ENCODE measurements at places on chromosomes 4 and X.
A peak's percentile ranks its signal among the peaks of the same experiment; 100 is the strongest.

- DNase-seq, result no peak
Measured at GRCh38 chr4:182492423-182492822, 249.2 kb downstream of the TENM3 start.

DNA sequence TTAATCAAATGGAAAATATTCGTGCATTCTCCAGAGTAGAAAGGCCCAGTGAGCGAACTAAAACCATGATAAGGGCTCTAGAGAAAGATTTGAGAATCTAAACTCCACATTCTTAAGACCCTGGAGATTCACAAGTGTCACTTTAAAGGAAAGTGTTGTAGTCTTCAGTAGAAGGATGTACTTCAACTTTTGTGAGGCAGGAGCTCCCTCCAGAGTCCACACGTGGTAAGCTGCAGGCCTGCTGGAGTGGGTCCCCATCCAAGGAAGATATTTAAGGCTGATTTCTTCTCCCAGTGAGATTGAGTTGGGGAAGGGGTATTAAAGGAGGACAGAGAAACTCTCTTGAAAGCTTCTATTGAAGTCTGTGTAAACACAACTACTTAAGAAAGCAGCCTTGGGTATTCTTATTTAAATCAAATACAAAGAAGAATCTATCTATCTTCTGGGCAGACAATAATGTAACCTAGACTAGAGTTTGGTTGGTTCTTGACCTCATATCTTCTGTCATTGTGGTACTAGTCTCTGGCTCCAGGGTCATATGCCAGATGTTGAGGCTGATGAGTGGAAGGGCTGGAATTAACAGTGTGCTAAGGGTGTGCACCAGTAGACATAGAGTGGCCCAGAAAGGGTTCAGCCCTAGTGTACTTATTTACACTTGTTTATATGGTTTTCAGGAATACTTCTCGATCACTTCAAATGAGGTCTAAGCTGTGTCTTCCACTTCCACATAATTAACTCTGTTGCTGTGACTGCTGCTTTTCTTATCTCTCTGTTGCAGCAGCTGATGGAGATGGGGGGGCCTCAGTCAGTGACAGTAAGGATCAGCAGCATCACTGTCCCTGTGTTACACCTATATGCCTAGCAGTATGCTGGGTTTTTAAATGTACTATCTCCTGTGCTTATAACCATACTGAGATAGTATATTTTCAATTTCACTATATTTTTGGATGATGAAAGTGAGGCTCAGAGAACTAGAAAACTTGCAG is 76.1 kb downstream of the HMGB2 start:
- peak; percentile 81 for DNase-seq

GRCh38 chr4:113901994-113902787 is 77.3 kb downstream of the ARSJ start:
- DNase-seq, result no peak

DNA sequence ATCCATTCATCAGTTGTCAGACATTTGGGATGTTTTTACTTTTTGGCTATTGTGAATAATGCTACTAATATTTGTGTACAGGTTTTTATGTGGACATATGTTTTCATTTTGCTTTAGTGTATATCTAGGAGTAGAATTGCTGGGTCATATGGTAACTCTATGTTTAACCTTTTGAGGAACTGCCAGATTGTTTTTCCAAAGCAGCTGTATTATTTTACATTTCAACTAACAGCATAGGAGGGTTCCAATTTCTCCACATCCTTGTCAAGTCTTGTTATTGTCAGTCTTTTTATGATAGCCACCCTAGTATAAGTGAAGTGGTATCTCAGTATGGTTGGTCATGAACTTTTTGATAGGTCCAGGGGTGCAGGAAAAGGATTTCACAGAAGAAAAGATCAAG is 114.5 kb upstream of the FAM9C start:
- DNase-seq, result no peak

DNA sequence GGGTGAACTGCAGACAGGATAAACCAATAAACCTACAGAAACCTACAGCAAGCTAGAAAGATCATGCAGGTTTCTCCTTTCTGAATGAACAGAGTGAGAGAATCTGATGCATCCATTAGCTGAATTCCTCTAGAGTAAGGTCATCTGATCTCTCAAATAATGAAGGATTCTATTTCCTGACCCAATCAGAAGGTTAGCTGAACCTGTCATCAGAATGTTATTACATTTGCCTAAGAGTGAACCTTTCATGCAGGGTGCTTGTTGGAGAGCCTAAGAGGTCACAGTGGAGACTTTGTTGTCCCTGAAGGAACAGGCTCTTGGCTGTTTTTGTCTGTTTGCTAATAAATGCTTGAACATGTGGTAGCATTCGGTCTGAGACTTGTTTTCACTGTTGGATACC is 24.0 kb downstream of the MEPE start:
- no peak for DNase-seq

- no peak for DNase-seq
Measured at GRCh38 chrX:56974408-56974807, 20.9 kb downstream of the SPIN3 start.

DNA sequence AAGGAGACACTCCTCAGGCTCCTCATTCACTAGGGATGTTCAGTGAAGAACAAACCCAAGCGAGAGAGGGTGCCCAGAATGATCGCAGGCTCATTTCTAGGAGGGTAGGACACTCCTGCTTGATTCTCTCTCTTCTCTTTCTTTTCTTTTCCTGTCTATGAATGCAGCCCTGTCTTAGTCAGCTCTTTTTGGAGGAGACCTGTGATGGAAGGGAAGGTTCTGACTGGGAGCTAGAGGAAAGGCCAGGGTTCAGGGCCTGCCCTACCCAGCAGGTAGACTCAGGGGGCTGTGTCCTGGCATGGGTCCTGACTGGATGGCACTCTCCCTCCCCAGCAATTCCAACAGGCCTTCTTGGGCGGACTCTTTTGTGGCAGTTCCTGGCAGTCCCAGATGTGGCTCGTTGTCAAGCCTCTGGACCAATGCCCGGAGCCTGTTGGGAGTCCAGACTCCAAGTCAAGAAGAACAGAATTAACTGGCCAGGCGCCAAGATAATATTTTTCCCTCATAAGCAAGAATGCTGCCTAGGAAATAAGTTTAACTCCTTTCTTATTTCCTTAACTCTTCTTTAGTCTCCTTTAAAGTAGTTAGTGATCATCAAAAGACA is 139.4 kb upstream of the SCML1 start:
- DNase-seq, result no peak

DNA sequence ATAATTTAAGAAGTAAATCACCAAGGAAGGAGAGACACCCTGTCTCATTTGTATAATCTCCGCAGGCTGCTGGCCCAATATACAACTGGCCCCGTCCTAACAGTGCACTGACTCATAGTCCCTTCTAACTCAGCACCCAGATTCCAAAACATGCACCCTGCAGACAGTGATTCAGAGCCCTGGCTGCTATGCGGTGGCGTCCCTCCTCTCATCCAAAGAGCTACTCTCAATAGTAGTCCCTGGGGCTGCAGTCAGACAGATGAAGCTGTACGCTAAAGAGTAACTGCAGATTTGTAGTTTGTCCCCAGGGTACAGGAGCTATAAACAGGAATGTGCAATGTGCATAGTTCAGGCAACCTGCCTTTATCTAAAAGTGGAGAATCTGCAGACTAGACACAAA is 23.0 kb downstream of the GABRA3 start:
- DNase-seq, result no peak

DNA sequence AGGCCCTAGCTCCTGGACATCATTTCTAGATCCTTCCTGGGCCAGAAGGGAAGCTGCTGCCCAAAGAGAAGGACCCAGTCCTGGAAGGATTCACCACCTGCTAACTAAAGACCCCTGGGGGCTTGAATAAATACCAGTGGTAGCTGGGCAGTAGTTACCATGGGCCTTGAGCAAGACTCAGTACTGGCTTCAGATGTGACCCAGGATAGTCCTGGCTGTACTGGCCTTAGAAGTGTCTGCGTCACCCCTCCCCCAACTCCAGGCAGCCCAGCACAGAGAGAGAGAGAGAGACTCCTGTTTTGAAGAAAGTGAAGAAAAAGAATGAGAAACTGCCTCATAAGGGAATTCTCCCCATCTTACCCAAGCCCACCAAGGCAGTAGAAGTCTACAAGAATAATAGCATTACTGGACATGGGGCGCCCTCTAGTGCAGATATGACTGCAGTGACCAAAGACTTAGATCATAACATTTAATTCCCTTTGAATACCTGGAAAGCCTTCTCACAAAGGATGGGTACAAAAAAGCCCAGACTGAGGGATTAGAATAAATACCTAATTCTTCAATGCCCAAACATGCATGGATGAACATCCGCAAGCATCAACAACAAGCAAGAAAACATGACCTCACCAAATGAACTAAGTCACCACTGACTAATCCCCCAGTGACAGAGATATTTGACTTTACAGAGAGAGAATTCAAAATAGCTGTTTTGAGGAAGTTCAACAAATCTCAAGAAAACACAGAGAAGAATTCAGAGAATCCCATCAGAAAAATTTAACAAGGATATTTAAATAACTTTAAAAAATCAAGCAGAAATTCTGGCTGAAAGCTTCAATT is 171.8 kb downstream of the HNRNPD start:
- peak; percentile 85 for DNase-seq

DNA sequence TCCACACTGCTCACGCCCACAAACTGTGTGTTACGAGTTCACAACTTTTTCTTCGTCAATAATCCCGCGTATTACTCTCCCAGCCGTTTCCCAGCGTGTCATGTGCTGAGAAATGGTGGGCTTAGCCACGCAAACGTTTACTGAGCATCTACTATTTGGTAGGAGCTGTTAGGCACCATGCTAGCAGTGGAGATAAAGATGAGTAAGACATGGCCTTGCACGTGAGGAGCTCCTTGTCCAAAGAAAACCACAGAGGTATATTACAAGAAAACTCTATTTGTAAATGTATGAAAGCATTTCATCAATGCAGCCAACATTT is 821 bp upstream of the TMEM128 start:
- no peak for DNase-seq

GRCh38 chrX:41863343-41864203 is 59.8 kb downstream of the CASK start:
- no peak for DNase-seq

GRCh38 chr4:6287017-6287788 is 17.6 kb downstream of the WFS1 start:
- DNase-seq, result no peak

DNA sequence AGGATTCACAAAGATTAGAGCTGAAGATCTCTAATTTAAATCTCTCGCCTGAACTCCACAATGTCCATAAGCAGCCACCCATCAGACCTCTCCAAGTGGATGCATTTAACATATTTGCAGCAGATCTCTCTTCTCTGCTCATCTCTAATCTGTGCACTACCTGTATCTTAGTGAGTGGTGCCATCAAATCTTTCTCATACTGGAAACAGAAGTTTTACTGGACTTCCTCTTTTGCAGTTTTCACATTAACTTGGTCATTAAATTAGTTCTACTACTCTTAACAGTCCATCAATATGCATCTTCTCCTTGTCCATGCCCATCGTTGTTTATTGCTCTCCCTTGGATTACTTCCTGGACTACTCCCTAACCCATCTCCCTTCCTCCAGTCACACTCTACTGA is 488.5 kb downstream of the IL15 start:
- DNase-seq, result no peak

- no peak for DNase-seq
Measured at GRCh38 chr4:180041576-180041975, 2201.6 kb upstream of the TENM3 start.

GRCh38 chr4:15521442-15522039 is 51.9 kb downstream of the CC2D2A start:
- DNase-seq, result no peak

DNA sequence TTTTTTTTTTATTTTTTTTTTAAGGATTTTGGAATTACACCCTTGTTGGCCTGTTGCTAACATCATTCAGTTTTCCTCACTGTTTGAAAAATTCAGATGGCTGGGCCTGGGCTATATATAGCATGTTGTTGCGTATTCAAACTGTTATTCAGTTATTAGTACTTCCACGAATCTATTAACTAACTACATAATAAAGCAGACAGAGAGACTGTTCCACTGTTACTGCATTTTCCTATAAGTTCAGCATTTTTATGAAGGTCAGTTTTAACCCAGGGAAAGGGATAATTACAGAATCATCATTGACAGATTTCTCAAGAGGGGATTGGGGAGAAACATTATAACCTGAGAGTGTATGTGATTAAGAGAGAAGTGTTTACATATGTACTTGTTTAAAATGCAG is 3.1 kb downstream of the DOCK11 start:
- no peak for DNase-seq

GRCh38 chrX:30572678-30573077 is 4.9 kb downstream of the TASL start:
- no peak for DNase-seq

- no peak for DNase-seq
Measured at GRCh38 chr4:140556372-140557085, 12.2 kb downstream of the UCP1 start.

DNA sequence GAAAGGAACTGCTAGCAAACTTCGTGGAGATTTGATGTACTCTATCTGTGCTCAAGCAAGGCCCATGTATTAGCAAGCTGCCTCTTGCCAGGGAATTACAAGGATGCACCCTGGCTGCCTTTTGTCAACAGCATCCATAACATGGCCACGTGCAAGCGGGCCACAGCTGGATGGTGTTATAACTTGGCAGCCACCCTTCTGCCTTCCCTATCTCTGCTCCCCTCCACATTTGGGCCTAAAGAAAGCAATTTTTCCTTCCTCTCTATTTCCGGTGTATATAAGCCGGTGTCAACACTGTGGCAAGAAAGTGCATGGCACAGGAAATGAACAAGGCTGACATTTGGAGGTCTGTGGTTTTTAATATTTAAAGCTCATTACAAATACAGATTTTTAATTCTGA is 94.8 kb downstream of the CLNK start:
- no peak for DNase-seq

DNA sequence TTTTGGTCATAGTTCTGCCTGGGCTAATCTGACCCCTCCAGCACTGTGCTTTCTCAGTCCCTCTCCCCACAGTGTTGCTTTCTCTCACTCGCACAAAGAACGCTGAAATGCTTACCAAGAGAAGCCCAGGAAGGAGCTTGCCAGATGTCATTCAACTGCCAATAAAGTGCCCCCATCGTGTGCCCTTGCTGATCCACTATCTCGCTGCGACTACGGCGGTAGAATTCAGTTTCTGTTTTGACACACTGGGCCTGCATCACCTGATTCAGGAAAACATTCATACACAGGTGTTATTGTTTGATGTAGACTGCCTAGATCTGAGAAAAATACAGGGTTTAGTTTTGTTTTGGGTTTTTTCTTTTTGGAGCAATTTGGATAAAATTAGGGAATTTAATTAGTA is 121.2 kb downstream of the MANBA start:
- no peak for DNase-seq

GRCh38 chrX:1281521-1281920 is 12.9 kb downstream of the CSF2RA start:
- no peak for DNase-seq

GRCh38 chr4:23023121-23023520 is 330.4 kb downstream of the GBA3 start:
- no peak for DNase-seq

DNA sequence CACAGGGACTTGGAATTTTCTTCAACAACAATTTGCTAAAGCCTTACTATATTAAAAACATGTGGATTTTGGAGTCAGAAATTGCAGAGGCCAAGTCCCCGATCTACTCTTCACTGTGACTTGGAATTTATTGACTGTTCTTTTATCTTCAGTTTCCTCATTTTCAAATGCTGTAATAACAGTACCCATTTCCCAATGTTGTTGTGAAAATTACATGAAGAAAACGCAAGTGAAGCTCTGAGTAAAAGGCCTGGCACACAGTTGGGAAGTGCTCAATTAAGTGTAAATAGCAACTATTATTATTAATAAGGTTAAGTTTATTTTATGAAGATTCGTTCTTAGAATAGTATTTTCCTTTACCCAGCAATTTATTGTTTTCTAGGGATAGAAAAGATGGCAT is 15.7 kb downstream of the STBD1 start:
- DNase-seq, result no peak

- no peak for DNase-seq
Measured at GRCh38 chr4:172379834-172380233, 566.6 kb downstream of the GALNTL6 start.

All from neural progenitor cell (in vitro differentiated cells).